ENCODE measurements at places on chromosomes 12 and 14.

- DNase-seq: no peak
These were observed 188.0 kb downstream of the MON2 start for GRCh38 chr12:62654326-62655241.

GRCh38 chr12:53828598-53828997 lies 76.8 kb upstream of the CISTR start:
- no peak for DNase-seq

DNA sequence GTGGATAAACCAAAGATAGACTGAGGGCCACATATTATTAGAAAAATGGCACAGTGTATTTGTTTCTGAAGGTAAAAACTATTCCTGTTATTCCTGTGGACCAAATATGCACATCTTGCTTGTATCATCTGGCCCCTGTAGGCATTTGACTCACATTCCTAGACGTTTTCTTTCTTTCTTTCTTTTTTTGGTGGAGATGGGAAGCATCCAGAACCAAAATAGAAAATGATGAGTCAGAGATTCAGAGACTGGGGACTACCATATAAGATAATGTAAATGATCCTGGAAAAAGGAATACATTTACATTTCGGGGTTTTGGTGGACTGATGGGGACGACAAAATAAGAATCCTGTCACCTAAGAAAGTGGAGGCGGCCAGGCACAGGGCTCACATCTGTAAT lies 24.2 kb downstream of the TRIM9 start:
- no peak for DNase-seq

DNA sequence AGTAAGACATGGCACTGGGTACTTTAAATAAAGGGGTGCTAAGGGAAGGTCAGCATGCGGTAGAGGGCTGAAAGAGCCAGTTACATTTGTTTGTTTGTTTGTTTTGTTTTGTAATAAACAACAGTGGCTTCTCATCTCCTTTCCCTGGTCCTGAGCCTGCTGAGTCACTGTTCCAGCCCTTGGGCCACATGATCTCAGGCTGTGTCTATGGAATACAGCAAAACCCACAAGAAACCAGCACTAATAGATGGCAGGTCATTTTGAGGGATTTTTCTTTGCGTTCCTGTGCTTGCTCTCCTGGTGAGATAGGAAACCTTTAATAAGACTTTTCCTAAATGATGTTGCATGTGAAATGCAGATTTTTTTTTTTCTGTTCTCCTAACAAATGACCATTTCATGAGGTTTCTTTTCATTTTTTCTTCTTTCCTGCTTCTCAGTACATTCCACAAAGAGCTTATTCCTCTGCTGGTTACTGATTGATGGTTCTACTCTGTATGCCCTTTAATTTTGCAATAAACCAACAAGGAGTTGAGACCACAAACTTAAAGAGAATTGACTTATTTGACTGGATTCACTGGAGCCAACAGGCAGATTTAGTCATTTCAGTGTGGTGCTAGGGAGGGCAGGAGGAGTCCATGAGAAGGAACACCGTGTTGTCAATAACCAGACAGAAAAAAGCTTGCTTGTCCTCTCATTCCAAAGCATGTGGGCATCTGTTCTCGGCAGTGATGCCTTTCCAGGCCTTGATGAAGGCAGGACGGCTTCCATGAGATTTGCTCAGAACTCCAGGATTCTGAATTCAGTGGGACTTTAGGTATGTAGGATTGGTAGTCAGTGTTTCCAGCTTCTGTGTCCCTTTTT lies 459.2 kb downstream of the RAD51B start:
- DNase-seq: no peak

GRCh38 chr14:75198291-75198933 lies 22.0 kb upstream of the TMED10 start:
- DNase-seq: no peak

DNA sequence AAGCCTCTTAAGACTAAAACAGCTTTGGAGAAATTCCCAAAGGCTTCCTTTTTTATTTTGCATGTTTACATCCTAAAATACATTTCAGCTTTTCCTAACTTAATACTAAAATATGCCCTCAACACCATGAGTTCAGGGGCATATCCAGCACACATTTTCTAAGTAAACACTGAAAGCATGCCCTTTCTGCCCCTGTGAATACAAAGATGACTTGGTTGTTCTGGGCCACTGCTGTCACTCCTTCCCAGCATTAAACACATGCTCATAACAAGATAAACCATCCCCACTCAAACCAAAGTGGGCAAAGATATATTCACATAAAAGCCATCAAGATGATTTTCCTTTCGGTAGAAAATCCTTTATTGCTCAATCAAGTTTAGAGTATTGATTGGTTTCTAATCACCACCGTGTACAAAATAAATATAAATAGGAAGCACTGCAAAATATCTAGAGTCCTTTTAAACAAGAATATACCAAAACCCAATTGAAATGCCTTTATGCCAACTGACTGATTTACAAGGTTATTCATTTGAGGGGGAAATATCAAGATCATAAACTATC lies 1.9 kb downstream of the CCNB1IP1 start:
- no peak for DNase-seq

DNA sequence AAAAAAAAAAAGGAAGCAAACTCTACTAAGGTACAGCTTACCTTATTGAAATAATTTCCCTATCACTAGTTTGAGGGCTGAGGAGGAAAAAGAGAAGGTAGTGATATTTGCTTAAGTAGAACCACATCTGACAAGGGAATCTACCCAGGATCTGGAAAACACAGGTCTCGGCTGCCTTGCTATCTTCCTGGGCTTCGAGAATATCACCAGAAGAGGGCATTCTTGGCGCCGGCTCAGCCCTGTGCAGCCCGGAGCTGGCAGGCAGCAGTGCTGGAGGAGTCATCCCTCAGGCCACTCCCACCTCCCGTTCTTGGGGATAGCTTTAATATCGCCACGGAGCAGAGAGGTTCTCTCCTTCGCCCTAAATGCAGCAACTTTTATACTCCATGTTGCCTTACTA lies 1181.2 kb downstream of the VRK1 start:
- peak; percentile 90 for DNase-seq

GRCh38 chr12:87930033-87930432 lies 99.2 kb downstream of the C12orf50 start:
- no peak for DNase-seq

DNA sequence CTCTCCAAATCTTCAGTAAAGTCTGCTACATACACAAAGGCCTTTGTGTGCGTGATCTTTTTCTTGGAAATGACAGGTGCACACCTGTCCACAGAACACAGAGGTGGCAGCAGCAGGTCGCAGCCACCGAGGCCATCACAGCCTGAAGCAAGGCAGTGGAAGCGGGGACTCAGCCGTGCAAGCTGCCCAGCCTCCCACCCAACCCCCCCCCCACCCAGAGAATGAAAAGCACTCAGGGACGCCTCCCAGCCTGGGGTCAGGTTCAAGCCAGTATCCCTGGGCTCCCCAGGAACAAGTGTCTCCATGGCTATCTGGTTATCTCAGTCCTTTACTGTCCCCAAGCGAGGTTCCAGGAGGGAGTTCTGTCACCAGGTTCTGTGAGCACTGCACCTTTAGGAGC lies 31.2 kb upstream of the TSPAN9 start:
- DNase-seq: no peak

- DNase-seq: peak; percentile 38
These were observed 220.3 kb upstream of the ARID2 start for GRCh38 chr12:45509187-45509586.

DNA sequence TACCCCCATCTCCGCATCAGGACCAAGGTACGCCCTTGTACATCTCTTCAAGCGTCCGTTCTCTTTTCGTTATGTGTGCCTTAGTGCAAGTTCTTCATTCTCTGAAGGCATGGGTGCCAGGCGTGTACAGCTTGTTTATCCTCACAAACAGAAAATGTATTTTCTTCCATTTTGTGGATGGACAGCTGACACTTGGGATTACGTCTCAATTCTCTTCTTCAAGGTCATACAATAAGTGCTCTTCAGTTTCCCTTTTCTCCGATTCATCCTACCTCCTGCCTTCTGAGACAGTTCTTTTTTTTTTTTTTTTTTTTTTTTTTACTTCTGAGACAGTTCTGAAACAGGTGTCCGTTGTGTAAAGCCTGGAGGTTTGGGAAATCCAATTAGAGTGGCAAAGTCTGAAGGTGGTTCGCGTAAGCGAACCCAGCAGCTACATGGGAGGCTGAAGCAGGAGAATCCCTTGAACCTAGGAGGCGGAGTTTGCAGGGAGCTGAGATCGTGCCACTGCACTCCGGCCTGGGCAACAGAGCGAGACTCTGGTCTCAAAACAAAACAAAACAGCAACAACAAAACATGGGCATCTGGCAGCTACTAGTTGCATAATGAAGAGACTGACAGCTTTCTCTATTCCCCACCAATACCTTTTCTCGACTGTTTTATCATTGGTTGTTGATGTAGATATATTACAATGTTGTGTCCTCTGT lies 734 bp downstream of the COX6A1 start:
- DNase-seq: no peak

DNA sequence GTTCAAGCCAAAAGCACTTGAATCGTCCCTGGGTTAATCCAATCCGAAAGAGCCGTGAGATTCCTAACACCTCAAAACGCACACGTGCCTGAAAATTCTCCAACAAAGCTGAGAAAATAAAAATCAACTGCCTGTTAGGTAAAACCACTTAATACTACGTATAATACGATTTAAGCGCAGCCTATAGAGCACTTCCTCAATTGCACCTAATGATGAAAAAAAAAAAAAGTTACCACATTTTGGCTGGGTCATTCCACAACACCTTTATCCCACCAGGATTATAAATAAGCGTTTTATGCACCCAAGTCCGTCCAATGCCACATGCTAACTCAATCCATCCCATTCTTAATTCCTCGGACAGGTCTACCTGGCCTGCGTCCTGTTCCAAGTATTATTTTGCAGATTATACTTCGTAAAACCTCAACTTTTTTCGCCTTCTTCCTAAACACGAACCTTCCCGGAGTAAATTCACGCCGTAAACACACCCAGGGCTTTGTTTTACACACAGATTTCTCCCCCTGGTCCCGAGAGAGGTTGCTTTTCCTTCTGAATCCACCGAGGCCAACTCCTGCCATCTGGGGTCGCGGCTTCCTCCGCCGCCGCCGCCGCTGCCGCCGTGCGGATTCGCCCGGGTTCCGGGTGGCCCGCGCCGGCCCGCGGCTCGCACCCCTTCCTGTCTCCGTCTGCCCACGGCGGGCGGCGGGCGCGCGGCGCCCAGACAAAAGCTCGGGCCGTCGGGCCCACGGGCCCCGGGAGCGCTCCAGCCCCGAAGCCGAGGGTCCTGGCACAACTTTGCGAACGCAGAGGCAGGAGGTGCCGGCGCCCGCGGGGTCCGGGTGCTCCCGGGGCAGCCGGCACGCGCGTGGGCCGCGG lies 66.2 kb downstream of the RNF34 start:
- DNase-seq: peak; percentile 51

DNA sequence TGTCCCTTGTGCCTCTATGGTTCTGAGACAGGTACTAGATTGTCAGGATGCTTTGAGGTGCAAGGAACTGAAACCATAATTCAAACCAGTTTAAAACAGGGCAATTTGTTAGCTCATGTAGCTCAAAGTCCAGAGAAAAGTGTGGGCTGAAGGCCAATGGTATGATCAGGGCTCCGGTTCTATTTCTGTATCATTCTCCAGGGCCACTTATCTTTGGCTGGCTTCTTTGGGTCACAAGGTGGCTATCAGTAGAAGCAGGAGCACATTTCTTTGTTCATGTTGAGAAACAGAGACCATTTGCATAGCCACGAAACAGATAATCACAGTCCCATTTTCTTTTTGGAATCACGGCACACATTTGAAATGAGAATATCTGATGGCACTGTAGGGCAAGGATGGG lies 294.9 kb downstream of the ETNK1 start:
- DNase-seq: no peak

GRCh38 chr12:59070322-59070933 lies 150.1 kb upstream of the LRIG3 start:
- DNase-seq: no peak

GRCh38 chr12:5070090-5070489 lies 26.4 kb downstream of the KCNA5 start:
- no peak for DNase-seq

GRCh38 chr12:67594888-67595287 lies 53.7 kb upstream of the DYRK2 start:
- DNase-seq: no peak

GRCh38 chr12:95805864-95806671 lies 15.5 kb upstream of the NTN4 start:
- DNase-seq: peak; percentile 8

GRCh38 chr12:11524446-11524845 lies 125.0 kb upstream of the ETV6 start:
- no peak for DNase-seq

- no peak for DNase-seq
These were observed 18.6 kb upstream of the OR10AD1 start for GRCh38 chr12:48221645-48222044.

DNA sequence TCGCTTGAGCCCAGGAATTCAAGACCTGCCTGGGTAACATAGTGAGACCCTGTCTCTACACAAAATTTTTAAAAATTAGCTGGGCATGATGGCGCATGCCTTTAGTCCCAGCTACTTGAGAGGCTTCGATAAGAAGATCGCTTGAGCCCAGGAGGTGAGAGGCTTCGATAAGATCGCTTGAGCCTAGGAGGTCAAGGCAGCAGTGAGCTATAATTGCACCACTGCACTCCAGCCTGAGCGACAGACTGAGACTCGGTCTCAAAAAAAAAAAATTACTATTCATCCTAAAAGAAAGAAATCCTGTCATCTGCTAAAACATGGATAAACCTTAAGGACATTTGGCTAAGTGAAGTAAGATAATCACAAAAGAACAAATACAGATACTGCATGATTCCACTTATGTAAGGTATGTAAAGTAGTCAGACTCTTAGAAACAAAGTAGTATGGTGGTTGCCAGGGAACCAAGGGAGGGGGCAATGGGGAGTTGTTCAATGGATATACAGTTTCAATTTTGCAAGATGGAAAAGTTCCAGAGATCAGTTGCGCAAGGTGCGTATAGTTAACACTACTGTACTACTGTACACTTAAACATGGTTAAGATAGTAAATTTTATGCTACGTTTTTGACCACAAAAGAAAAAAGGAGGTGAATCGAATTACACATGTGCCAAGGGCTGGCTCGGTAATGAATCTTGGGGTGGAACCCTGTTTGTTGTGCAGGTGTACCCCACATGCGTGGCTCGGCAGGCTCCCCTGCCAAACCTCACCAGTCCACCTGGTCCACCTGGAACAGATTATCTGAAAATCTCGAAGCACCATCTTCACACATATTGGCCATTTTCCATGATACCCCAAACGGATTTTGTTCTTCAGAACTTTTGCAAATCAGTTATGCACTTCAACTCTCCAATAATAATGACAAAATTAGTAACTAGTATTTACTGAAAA lies 18.3 kb upstream of the ATP2A2 start:
- DNase-seq: no peak

DNA sequence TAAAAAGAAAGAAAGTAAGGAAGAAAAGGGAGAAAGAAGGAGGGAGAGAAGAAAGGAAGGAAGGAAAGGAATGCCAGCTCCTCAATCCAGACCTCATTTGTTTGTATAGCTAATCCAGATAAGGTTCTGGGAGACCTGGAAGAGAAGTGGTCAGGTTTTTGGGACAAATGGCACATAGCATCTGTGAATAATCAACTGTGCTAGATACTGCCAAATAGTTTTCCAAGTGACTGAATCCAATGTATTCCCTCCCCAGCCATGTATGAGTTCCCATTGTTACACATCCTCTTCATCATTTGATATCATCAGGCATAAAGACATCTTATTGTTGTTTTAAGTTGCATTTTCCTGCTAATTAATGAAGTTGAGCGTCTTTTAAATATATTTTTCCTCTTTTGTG lies 18.6 kb upstream of the PTGR2 start:
- no peak for DNase-seq
